Epithelial cell of umbilical artery (primary cell): ENCODE measurements at places on chromosomes 1 and 21. TPM values are rescaled to one million over a fixed set of nuclear protein-coding genes. Genes with fewer than 3 reads are reported as not detected.

ZBTB8A gene
- total RNA-seq, result 6.2 and 7.1 TPM in 2 replicates

S100A8 gene
- not detected in 2 replicates for total RNA-seq

TENT5C gene
- total RNA-seq, result under 0.01 and 0.15 TPM in 2 replicates

LCE1E gene
- total RNA-seq, result not detected in 2 replicates

OR2AK2 gene
- not detected in 2 replicates for total RNA-seq

KRTAP19-1 gene
- total RNA-seq, result not detected in 2 replicates
